ENCODE measurements at places on chromosomes 3 and 15.

- no peak for DNase-seq
Observed at GRCh38 chr3:76387000-76387399, 601.7 kb upstream of the ZNF717 start.

DNA sequence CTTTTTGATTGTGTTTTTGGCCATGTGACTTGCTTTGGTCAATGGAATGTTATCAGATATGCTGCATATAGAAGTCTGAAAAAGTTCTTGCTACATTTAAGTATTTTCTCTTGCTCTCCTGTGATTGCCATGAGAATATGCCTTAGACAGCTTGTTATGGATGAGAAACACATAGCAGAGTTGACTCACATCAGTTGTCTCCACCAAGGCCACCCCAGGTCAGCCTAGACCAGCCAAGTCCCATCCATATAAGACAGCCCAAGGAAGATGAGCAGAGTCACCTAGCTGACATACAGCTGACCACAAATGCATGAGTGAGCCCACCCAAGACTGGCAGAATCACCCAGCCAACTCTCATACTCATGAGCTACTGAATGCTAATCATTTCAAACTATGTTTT lies 153.0 kb downstream of the THRB start:
- no peak for DNase-seq

DNA sequence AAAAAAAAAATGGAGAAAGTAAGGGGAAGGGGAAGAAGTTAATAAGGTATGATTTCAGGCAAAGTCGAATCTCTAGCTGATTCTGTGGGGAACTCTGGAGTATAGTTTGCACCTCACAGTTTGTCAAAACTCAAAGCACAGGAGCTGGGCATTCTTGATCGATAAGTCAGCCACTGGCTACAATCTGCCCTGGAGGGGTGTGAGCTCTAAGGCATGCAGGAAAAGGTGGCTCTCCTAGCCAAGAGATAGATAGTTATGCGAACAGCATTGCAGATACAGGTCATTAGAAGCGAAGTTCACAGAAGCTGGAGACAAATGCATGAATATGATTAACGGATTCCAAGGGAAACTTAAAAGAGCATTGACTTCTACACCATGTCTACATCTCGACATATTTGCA lies 952.6 kb downstream of the AGBL1 start:
- DNase-seq = no peak

- DNase-seq = no peak
Observed at GRCh38 chr15:50979041-50979440, 70.6 kb downstream of the AP4E1 start.

DNA sequence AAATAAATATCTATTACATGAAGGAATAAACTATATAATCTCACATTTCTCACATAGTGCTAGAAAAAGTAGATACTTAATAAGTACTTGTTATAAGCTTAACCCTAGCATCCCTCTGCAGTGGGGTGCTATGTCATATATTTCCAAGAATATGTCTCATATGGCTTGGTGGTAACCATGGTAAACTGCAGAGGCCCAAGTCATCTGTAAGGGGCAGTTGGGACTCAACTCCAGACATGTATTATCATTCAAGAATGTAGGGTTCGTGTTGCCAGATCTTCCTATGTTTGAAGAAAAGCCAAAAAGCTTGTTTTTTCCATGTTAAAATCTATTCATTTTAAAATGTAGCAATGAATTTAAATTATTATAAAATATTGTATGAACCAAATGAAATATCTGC lies 46.2 kb downstream of the ZNF385D start:
- no peak for DNase-seq

GRCh38 chr15:96992817-96993216 lies 662.3 kb downstream of the NR2F2 start:
- DNase-seq = no peak

DNA sequence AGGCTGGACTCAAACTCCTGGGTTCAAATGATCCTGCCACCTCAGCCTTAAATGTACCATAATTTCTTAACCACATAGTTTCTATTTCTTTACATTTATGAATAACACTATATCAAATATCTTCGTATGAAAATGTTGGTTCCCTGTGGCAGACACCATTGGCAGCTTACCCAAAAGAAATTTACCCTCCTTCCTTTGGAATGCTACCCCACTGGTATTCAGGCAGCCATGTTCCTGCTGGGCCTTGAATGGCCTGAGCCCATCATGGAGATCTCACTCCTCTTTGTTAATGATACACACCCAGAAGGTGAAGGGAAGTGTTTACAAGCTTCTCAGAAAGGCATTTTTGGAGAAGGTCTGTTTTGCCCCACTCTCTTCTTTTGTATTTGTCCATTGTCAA lies 94.3 kb upstream of the RNF7 start:
- no peak for DNase-seq

Data from T1000 (cell line).